ENCODE measurements at places on chromosomes 5 and 9.

DNA sequence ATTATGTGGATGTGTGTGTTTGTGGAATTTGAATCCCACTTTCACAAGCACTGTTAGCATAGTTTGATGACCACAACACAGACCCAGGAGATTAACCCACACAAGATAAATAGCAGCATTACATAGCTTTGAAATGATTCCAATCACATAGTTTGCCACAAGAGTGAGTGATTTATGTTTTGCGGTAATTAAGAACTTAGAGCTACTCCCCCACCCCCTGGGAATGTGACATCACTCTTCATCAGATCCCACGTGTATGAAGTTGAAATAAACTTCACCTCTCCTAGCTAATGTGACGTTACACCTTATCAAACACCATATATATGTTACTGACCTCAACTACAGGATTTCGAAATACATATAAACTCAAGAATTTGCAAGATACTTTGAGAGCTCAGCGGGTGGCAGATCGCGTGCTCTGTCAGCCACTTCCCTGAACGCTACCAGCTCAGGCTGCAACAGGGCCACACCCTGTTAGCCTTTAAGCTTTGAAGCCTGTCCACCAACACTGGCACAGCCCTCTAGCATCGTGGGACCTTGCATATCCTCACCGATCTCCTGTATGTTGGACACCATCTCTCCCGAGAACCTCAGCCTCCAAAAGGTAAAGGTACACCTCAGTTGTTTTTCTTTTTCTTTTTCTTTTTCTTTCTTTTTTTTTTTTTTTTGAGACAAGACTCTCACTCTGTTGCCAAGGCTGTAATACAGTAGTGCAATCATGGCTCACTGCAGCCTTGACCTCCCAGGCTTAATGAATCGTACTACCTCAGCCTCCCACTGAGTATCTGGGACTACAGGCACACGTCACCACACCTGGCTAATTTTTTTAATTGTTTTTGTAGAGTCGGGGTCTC lies 1.7 kb upstream of the AGTPBP1 start:
- DNase-seq, result peak; percentile 52

DNA sequence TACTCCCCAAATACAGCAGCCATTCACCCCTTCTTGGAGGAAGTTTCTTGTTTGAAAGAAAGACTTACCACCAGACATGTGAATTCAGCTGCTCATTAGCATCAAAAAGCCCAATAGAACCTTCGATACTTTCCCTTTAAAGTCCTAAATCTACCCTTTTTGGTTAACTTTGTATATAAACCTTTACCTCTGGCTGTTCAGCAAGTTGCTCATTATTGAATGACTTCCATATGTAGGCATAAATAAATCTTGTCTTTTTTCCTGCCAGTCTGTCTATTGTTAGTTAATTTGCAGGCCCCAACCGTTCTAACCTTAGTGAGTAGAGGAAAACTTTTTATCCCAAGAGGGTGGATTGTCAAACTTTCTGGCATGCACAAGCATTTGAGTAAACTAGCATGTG lies 27.9 kb upstream of the FBXL17 start:
- no peak for DNase-seq

GRCh38 chr5:134577022-134577795 lies 51.7 kb downstream of the JADE2 start:
- no peak for DNase-seq

DNA sequence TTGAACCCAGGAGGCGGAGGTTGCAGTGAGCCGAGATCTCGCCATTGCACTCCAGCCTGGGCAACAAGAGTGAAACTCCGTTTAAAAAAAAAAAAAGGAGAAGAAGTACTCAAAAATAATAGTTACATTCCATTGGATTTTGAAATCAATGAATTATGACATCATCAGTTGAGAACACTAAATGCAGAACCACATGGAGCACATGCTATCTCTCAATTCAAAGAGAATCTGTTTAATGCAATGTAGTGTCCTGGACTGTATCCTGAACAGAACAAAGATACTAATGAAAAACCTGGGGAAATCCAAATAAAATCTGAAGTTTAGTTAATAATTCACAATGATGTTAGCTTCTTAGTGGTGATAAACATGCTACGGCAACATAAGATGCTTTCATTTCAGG lies 20.3 kb downstream of the CDC14B start:
- no peak for DNase-seq

DNA sequence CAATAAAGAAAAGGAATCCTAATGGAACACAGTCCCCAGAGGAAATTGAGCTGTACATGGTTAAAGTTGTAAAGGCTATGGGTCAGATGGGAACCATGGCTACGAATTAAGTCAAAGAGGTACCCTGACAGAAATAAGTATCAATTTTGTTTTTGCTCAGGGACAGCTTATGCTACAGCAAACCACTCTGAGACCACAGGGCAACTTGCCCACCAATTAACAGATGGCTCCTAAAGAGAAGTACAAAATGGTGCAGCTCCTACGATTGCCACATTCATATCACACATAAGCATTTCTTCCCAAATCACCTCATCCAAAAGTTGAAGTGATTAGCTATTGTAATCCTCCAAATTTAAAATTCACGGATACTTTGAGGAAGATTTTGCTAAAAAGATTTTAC lies 83.0 kb downstream of the ELAVL2 start:
- no peak for DNase-seq

DNA sequence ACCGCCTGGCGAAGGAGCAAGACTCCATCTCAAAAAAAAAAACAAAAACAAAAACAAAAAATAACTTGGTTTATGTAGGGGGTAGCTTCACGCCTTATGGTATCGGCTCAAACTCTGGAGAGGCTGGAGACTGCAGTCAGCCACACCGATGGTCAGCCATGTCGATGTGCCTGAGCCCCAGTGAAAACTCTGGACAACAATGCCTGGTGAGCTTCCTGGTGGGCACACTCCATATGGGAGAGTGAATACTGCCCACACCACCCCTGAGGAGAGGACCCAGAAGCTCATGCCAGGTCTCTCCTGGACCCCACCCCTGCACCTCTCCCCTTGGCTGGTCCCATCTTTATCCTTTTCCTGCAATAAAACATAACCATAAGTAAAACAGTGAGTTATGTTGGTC lies 19.6 kb downstream of the IPPK start:
- DNase-seq, result no peak

DNA sequence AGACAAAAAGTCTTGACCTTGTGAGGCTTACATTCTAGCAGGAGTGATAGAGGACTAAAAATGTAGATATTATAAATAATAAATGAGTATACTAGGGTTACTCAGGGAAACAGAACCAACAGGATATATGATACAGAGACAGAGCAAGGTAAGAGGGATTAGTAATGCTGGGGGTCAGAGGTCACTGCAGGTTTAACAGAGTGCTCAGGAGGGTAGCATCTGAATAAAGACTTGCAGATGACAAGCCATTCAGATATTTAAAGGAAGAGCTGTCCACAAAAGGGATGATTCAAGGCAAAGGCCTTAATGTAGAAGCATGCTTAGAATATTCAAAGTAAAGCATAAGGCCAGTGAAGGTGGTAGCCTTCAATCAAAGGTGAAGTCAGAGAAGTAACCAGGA lies 65.6 kb upstream of the SEMA6A start:
- DNase-seq, result no peak

GRCh38 chr5:120055858-120056257 lies 408.2 kb upstream of the PRR16 start:
- DNase-seq, result no peak

All from CD4-positive, alpha-beta T cell treated with Interferon alpha-2 for 1 hour (primary cell).